ENCODE measurements at places on chromosomes 12 and 14. TPM values are rescaled to one million over a fixed set of nuclear protein-coding genes. Genes with fewer than 3 reads are reported as not detected.

- H3K27me3 ChIP-seq = no peaks in the 10 kb centered on the region
- H3K4me3 ChIP-seq = no peak overlapping the region
- H3K36me3 ChIP-seq = no peaks in the 10 kb centered on the region
- H3K4me1 ChIP-seq = peaks cover 12% of the 10 kb centered on the region
- H3K27ac ChIP-seq = peak overlapping the region; percentile 30
- DNase-seq = peak; percentile 72
Observed at GRCh38 chr14:31880935-31881334, 196.2 kb upstream of the ARHGAP5 start.

DNA sequence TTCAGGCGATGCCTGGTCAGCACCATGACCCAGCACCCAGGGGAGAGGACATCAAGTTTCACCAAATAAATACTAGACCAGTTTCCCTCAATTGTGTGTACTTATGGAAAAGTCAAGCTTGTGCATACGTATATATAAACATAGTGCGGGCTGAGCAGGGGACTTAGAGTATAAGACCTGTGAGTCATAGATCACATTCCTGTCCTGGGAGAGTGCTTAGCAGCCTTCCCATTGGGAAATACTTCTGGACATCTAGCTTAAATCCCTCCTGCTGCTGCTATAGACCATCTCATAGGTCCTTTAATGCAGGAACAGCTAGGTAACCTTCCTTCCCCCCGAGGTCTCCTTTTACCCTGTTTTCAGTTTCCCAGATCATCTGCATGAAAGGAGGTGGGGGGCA is 51.9 kb downstream of the PRMT8 start:
- H3K4me3 ChIP-seq = no peak overlapping the region
- DNase-seq = no peak
- no peaks in the 10 kb centered on the region for H3K36me3 ChIP-seq
- H3K27me3 ChIP-seq = no peaks in the 10 kb centered on the region

DNA sequence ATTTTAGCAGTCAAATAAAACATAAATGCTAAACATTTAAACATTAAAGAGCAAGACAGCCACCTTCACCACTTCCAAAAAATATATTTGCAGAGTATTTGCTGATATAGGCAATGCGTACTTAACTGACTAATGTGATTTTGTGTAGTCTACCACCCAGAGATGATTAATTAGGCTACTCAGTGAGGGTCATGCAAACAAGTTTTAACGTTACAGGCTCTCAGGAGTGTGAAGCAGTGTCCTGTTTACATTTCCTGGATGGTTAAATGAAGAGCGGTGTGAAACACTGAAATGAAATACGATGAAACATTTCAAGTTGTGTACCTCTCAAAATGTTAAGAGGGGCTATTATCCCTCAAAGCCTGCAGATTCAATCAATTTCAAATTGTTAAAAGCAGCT is 165.8 kb upstream of the LRIG3 start:
- H3K4me1 ChIP-seq = peaks cover 20% of the 10 kb centered on the region
- no peak overlapping the region for H3K27ac ChIP-seq
- no peaks in the 10 kb centered on the region for H3K27me3 ChIP-seq
- no peaks in the 10 kb centered on the region for H3K36me3 ChIP-seq

DNA sequence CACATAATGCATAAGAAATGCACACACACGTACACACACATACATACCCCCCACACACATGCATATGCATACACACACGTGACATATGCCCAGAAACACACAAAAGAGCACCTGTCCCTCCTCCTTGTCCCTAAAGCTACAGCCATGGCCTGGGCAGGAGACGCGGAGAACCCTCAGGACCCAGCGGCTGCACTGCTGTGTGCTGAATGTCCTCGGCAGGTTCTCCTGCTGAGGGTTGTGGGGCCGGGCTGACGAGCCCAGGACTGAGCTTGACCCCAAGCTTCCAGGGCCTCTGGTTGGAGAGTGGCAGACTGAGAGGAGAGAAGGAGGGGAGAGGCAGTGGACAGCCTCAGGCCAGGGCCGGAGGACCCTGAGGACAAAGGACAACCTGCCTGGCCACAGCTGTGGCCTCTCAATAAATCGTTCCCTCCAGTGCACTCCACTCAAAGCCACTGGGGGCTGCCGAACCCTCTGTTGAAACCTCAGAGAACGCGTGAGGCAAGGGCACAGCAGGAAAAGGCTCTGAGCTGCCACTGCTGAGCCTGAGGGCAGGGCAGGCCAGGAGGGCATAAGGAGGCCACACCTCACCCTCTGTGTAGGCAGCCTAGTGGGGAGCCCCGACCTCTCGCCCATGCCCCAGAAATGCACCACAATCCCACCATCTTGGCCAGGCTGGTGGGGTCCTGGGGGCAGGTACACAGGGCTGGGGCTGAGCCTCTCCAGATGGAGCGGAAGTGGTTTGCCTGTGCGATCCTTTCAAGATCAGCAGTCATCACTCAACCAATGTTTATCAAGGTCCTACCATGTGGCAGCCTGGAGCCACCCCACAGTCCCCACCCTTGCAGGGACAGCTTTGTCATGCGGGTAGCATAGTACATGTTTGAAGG is 3.1 kb downstream of the CACNA2D4 start:
- DNase-seq = no peak
- no peaks in the 10 kb centered on the region for H3K36me3 ChIP-seq
- H3K27ac ChIP-seq = no peak overlapping the region
- no peak overlapping the region for H3K4me3 ChIP-seq
- H3K4me1 ChIP-seq = no peaks in the 10 kb centered on the region

GRCh38 chr12:4135919-4136605 is 137.5 kb upstream of the CCND2 start:
- H3K36me3 ChIP-seq = no peaks in the 10 kb centered on the region
- no peaks in the 10 kb centered on the region for H3K4me1 ChIP-seq
- no peak for DNase-seq
- H3K4me3 ChIP-seq = no peak overlapping the region

GRCh38 chr12:109637348-109637747 is 63.8 kb downstream of the MVK start:
- H3K27me3 ChIP-seq = no peaks in the 10 kb centered on the region
- H3K4me3 ChIP-seq = no peak overlapping the region
- H3K27ac ChIP-seq = no peak overlapping the region
- H3K4me1 ChIP-seq = no peaks in the 10 kb centered on the region
- no peaks in the 10 kb centered on the region for H3K36me3 ChIP-seq

DNA sequence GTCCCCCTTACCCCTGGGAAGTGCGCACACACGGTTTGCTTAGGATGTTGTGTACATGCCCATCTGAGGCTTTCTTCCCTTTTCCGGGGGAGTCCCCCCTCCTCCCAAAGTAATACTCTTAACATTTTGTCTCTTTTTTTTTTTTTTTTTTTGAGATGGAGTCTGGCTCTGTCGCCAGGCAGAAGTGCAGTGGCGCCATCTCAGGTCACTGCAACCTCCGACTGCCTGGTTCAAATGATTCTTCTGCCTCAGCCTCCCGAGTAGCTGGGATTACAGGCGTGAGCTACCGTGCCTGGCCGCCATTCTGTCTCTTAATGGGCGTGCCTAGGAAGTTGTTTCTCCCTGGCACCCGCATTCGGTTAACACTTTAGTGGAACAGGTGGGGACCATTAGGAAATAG is 4.5 kb upstream of the GMFB start:
- H3K4me3 ChIP-seq = no peak overlapping the region
- H3K27me3 ChIP-seq = no peaks in the 10 kb centered on the region
- H3K36me3 ChIP-seq = no peaks in the 10 kb centered on the region
- no peaks in the 10 kb centered on the region for H3K4me1 ChIP-seq

DNA sequence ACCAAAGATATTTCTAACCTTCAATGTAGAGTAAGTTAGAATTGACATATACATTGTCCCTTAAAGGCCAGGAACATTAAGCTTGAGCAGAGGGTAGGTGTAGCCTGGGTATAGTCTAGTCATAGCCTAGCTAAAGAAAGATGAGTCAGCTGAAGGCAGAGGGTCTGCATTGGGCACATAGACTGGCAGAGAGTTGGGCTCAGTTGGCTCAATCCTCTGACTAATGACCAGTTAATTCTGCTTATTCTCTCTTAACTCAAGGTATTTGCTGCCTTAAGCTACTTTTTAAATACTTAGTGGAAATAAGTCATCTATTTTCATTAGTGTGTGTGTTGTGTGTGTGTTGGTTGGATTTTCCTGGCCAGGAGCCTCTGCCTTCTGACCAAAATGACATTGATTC is 467.1 kb downstream of the RAD51B start:
- H3K4me1 ChIP-seq = no peaks in the 10 kb centered on the region
- H3K27ac ChIP-seq = no peak overlapping the region
- DNase-seq = peak; percentile 17
- no peaks in the 10 kb centered on the region for H3K36me3 ChIP-seq
- H3K4me3 ChIP-seq = no peak overlapping the region

GRCh38 chr12:99157946-99158345 is 489.6 kb upstream of the GARIN6 start:
- H3K4me1 ChIP-seq = no peaks in the 10 kb centered on the region
- H3K27me3 ChIP-seq = no peaks in the 10 kb centered on the region
- H3K36me3 ChIP-seq = no peaks in the 10 kb centered on the region
- no peak overlapping the region for H3K27ac ChIP-seq

- no peaks in the 10 kb centered on the region for H3K36me3 ChIP-seq
- H3K4me1 ChIP-seq = no peaks in the 10 kb centered on the region
- no peak for DNase-seq
- no peak overlapping the region for H3K27ac ChIP-seq
- no peak overlapping the region for H3K4me3 ChIP-seq
Observed at GRCh38 chr14:104148433-104149277, 10.3 kb downstream of the KIF26A start.

DNA sequence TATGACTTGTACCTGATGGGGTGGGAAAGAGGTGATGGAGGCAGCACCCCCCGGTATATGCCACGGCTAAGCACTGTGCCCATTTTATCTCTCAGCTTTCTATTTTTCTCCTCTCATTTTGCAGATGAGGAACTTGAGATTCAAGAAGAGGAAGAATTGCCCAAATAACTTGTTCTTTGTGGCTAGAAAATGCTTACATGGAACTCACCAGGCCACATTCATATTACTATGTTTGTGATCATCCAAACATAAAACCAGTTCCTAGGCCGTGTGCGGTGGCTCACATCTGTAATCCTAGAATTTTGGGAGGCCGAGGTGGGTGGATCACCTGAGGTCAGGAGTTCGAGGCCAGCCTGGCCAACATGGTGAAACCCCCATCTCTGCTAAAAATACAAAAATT is 14.5 kb upstream of the PSMD9 start:
- no peak overlapping the region for H3K27ac ChIP-seq
- peaks cover 6% of the 10 kb centered on the region for H3K4me1 ChIP-seq
- H3K27me3 ChIP-seq = no peaks in the 10 kb centered on the region
- no peak for DNase-seq

TMCC3 gene
- total RNA-seq = 0.33 TPM

KRT3 gene
- not detected for total RNA-seq

RTN1 gene
- total RNA-seq = 0.17 TPM

TAS2R9 gene
- not detected for total RNA-seq

CSRP2 gene
- total RNA-seq = 36.7 TPM

All from fibroblast of lung (primary cell).